Stimulated activated CD4-positive, alpha-beta T cell treated with anti-CD3 and anti-CD28 coated beads, Interleukin-15, amount 100 ng/mL, for 1 hour (primary cell): ENCODE measurements at places on chromosomes 5 and 9.

GRCh38 chr9:134938346-134939079, 20.8 kb upstream of the FCN1 start:
- no peak for DNase-seq

DNA sequence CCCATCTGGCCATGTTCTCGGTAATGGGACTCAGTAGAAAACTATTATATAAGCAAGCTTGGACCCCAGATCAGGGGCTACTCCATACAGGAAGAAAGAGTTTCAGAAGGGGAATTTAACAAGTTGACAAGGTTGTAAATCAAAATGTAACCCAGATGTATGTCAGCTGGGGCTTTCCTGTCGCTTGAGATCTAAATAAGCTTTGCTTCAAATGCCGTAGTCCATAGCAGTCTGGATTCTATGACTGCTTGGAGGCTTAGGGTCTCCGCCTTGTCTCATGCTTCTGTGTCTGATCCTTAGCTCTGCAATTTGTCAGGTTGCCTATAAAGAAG, 70.4 kb downstream of the TEX10 start:
- no peak for DNase-seq

DNA sequence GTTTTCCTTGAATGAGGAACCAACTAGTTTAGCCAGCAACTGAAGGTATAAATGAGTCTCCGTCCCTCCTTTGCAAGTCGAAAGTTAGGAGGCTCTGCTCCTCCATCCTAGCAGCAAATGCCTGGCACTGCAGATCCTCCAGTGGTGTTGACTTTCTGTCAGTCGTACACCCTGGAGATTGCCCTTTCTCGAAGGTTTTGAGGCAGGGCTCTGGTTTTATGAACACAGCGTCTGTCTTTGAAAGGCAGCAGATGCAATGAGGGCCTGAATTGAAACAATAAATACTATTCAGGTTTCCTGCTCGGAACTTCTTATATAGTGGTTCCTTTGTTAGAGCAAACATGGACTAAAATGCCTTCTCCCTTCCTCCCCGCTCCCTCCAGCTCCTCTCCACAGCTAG, 284.0 kb downstream of the TMEM38B start:
- DNase-seq = no peak

DNA sequence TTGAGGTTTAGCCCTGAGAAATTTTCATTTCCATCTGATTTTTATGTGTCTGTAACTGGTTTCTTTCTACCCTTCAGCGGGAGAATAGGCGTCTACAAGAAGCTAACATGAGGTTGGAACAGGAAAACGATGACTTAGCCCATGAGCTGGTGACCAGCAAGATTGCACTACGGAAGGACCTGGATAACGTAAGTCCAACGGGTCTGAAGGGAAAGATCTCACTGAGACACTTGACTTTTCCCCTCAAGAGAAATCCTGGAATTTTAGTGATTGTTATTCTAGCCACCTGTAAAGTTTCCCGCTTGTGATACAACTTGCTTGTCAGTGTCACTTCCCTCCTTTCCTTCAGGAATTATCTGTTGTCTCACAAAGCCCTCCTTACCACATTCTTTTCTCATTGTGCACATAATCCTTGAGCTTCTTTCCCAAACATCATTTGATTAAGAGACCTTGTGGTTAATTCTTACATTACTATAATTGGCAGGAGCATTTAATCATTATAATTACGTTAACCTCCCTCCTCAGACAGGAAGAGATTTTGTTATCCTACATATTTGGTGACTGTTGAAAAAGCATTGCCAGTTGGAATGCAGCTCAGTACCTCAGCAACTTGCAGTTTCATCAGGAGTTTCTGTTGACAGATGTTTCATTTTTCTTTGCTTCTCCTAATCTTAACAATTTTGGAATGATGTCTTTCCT, 56.9 kb downstream of the GPR21 start:
- no peak for DNase-seq

- no peak for DNase-seq
These were observed 14.7 kb upstream of the LHX2 start for GRCh38 chr9:123996731-123997421.

GRCh38 chr9:20670395-20670794, 13.7 kb upstream of the FOCAD start:
- no peak for DNase-seq

DNA sequence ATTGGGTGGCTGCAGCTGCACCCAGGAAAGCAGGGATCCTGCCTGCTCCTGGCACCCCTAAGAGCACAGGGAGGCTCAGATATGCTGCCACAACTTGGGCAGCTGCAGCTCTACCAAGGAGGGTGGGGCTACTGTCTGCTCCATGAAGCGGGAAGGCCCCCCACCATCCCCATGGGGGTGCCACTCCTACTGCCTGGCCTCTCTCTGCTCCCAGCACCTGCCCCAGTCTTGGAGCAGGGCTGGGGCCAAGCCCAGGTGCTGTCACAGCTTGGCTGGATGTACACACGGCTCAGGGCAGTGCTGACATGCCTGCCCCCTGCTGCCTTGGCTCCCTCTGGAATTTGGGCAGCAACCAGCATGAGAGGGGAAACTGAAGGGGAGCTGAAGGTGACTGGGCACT, 214.7 kb upstream of the PLPPR1 start:
- DNase-seq = no peak

- no peak for DNase-seq
These were observed 120.2 kb upstream of the NFIB start for GRCh38 chr9:14434158-14434504.

- no peak for DNase-seq
These were observed 36.1 kb upstream of the LPAR1 start for GRCh38 chr9:111074395-111074794.

DNA sequence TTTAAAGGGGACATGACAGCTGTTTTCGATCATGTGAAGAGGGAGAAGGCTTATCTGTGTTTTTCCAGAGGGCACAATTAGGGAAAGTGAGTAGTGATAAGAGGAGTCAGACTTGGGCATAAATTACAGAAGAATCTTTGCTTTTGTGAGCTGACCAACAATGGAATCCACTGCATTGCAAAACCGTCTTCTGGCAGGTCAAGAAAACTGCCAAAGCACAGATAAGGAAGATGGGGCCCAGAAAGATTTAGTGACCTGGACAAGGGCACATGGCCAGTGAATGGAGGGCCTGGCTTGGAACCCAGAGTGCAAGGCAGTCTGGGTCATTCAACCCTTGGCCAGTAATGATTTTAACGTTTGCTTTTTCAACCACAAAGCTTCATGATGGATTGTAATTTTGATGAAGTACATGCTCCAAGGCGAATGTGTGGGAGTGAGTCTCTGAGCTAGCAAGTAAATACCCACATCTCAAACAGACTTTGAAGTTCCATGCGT, 153.2 kb upstream of the MAST4 start:
- DNase-seq = no peak

- DNase-seq = no peak
These were observed 27.5 kb downstream of the GPX3 start for GRCh38 chr5:151047814-151048425.

GRCh38 chr5:172335721-172336120, 52.2 kb upstream of the UBTD2 start:
- no peak for DNase-seq

DNA sequence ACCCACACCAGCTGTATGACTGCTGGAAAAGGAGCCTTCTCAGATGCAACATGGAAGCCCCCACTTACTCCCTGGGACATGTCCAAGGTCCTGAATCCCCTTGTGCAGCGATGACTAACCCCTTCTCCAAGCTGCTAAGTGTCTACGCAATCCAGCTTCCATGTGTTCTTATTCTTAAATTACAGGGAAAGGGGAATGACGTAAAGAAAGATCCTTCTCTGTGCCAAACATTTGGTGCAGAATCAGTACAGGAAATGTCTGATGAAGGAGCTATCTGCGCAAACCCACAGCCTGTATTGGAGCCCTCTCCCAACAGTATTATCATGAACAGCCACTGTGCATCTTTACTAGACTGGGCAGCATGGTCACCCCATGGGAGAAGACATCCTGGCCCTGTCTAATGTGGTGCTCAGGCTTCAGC, 183.2 kb downstream of the FRMD3 start:
- no peak for DNase-seq

- no peak for DNase-seq
These were observed 348.1 kb downstream of the TMEM167A start for GRCh38 chr5:82728926-82729702.

DNA sequence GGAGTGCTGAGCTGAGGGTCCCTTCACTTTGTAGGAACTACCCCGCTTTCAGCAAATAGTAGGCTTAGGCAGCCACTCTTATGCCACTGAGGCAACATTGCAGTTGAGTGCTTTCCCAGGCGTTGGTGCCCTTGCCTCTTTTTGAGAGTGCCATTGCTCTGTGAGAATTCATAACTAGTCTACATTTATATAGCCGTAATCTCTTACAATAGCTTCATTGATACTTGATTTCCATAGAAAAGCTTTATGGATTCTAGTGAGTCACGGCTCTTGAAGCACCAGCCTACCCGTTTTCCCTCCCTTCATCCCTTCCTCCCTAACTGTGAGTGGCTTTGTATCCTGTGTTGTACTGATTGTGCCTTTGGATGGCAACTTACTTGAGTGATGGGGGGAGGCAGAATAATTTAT, 283.9 kb downstream of the AOPEP start:
- no peak for DNase-seq

- DNase-seq = no peak
These were observed 434 bp downstream of the GLRX start for GRCh38 chr5:95822043-95822541.

DNA sequence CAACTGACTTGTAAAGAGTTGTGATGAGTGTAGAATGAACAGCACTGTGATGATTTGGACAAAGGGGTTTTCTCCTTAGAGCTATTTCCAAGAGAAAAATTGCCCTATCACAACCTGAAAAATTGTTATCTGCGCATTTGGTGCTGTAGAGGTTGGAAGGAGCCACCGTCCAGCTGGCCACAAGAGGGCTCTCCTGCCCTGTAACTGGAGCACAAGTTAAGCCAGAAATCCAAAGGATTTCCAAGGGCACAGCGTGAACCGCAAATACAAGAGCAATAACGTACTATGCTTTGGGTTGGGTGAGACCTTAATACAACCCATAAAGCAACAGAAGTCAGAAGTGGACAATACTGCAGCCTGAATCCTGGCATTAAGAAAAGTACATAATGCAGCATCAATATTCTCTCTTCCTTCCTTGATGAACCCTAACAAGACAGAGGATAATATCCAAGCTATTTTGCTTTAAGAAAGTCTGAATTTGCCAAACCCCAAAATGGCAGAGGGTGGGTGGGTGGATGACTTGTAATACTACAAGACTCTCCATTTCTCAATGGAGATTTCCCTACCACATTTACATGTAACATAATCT, 56.8 kb upstream of the SMIM32 start:
- DNase-seq = no peak

DNA sequence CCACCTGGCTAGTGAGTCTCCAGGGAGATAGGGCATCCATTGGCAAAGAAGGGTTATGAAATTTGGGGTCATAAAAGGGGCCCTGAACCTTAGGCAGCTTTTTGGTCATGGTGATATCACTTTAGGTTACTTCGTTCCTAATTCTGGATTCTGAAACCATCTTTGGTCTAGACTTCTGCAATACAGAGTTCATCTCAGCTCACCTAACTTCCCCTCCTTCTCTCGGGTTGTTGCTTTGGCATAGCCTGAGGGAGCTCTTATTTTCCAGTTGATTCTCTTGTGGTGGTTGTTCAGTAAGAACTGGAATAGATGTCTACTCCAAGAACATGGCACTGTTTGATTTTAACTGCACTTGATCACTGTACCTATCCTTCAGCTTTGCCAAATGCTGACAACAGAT, 148.9 kb upstream of the RUSC2 start:
- no peak for DNase-seq

DNA sequence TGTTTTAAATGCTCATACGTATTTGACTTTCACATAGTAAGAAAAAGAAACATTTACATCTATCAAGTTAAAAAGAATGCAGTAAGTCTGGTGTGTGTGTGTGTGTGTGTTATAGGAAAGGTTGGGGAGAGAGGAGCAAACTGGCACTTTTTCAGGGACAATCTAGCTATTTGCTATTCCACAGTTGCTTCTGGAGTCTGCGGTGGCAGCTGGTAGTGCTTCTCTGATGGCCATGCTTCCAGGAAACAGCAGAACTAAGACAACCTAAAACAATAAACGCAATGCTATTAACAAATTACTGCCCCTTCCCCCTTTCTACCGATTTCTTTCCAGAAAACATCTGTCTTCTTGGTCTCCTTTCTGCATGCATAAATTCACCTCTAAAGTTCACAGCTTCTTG, 70.0 kb upstream of the CDH10 start:
- no peak for DNase-seq

GRCh38 chr9:250039-250438, 35.4 kb downstream of the DOCK8 start:
- no peak for DNase-seq

DNA sequence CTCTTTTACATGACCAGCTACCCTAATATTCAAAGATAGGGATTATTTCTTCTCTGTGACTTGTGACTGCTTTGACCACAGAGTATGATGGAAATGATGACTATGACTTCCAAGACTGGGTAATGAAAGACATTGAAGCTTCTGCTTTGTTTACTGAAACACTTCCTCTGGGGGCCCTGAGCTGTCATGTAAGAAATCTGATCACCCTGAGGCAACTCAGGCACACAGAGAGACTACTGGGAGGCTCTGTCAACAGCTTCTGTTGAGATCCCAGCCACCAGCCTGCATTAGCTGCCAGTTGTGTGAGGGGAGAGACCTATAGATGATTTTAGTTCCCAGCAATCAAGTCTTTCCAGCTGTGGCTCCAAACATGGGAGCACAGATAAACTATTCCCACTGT, 76.5 kb downstream of the KCTD16 start:
- DNase-seq = no peak

DNA sequence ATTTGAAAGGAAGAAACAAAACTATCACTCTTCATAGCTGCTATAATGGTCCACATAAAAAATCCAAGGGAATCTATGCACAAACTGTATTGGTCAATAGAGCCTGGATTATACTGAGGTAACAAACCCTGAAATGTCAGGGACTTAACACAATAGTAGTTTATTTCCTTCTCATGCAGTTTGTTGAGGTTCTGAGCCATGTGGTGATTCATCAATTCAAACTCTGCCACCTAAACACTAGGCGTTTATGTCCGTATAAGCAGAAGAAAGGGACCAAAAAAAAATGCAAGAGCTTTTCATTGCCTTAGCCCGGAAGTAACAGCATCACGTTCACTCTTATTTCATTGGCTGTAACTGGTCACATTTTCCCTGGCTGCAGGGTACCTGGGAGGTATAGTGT, 464.7 kb downstream of the ZSWIM6 start:
- DNase-seq = no peak

DNA sequence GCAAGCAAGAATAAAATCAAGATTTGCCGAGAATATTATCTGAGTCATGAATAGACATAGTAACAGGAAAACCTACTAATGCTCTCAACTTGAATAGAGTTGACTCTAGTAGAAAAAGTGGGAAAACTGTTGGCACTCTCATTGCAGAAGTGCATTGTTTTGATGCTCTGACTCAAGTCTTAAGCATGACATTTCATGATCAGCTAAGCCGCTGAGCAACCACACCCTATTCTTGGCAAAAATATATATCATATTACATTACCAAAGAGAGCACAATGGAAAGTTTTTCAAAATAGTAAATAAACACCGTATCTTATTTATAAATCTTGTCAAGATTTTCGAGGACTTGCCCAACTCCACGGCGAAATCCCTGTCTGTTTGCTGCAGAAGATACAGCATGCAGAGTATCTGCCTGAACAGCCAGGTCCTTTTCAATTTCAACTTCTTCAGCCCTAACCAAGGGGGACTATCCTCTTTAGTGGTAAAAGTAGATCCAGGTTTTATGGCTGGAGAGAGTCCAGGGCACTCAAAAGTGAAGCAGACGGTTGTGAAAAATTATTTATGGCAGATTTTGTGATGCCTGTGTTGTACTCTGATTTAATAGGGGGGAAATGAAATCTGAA, 13.9 kb upstream of the ADAMTSL1 start:
- no peak for DNase-seq

- DNase-seq = no peak
These were observed 7.4 kb downstream of the CER1 start for GRCh38 chr9:14715102-14715501.
